ENCODE measurements at places on chromosomes 3 and 15.

DNA sequence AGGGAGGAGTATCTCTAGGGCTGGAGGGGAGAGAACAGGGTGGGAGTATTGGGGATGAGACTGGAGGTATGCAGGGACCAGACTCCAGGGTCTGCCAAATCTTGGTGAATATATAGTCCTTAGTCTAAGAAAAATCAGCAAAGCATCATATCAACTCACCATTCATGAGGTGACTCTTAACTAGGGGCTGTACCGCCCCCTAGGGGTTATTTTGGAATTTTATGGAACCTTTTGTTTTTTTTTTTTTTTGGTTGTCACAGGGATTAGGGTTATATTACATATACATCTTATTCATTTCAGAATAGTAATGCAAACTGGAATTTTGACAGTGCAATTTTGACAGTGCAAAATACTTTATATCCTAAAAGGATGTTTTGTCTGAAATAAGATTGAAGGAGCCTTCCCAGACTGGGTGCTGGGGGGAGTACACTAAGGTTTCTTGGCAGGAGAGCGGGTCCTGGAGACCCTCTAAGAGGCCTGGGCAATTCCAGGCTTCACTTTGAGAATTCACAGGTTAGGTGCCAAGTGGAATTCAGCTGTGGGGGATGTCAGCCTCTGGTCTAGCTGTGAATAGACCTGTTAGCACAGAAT is 7.5 kb downstream of the CMTM7 start:
- no peak for DNase-seq

GRCh38 chr3:128281461-128282367 is 128.4 kb downstream of the EEFSEC start:
- no peak for DNase-seq

DNA sequence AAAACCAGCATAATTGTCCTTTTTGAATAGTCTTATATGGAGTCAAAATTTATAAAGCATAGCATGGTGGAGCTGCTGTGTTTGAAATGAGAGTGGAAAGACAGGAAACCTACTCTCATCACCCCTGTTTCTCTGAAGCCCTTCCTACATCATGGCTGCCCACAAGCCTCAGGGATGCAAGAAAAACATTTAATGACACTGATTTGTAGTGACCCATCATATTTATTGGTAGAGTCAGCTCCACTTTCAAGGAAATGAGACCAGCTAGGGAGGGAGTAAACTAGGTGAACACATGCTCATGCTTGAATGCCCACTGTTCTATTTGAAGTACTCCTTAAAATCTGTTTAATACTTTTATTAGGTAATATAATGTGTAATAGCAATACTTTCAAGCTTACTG is 494.3 kb upstream of the KCNMB2 start:
- no peak for DNase-seq

GRCh38 chr3:112848196-112848595 is 1.5 kb upstream of the CD200R1L start:
- no peak for DNase-seq

DNA sequence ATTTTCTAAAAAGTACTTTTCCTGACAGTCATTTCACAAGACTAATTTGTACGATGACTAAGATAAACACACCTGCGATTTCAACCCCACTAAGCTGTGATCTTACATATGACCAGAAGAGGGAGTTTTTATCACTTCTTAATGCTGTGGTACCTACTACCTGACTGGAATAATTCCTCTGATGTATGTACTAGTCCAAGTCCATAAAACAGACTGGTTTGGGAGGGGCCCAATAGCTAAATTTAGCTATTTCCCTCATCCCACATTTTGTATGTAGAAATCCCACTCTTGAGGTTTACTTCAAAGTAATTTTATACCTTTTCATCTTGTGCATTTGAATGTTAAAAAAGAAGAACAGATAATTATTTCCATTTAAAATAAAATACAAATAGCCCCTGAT is 49.7 kb upstream of the SCAANT1 start:
- DNase-seq, result no peak

DNA sequence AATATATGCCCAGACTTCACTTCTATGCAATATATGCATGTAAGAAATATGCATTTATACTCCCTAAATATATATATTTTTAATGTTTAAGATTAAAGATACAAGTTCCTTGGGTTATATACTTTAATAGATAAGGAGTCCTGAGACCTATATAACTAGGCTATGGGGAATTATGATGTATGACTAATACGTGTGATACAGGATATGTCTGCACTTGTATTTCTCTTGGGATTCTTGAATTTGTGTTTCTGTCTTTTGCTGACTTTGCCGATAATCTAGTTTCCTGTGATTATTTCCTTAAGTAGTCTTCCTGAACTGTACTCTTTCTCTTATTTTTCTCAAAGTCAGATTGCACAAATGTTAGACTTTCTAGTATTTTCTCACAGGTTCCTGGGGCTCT is 109.6 kb downstream of the PIK3CB start:
- DNase-seq, result no peak

DNA sequence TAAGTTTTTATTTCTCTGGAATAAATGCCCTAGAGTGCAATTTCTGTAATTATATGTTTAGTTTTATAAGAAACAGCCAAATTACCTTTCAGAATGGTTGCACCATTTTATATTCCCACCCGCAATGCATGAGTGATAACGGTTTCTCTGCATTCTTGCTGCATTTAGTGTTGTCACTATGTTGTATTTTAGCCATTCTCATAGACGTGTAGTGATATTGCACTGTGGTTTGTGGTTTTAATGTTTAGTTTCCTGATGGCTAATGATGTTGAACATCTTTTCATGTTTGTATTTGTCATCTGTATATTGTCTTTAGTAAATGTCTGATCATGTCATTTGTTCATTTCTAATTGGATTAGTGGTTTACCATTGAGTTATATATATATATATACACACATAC is 73.0 kb upstream of the GOLIM4 start:
- no peak for DNase-seq

GRCh38 chr15:48981941-48982340 is 18.2 kb upstream of the SHC4 start:
- no peak for DNase-seq

GRCh38 chr3:3734881-3735280 is 64.3 kb upstream of the LRRN1 start:
- no peak for DNase-seq

GRCh38 chr3:39347586-39347876 is 18.0 kb downstream of the CCR8 start:
- no peak for DNase-seq

- DNase-seq, result no peak
Measured at GRCh38 chr3:149443545-149443912, 31.0 kb upstream of the TM4SF4 start.

GRCh38 chr3:102078854-102079808 is 229.8 kb downstream of the NFKBIZ start:
- DNase-seq, result no peak

DNA sequence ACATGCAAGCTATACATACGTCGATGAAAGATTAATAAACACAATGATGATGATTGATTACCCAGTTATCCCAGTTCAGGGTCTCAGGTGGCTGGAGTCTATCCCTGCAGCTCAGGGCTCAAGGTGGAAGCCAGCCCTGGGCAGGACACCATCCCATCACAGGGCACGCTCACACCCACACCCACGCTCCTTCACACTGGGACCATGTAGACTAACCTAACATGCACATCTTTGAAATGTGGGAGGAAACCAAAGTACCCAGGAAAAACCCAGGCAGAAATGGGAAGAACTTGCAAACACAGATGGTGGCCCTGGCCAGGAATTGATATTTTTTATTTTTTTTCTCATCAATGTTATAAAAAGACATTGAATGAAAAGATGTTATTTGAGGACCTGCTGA is 151.4 kb upstream of the MCTP2 start:
- DNase-seq, result no peak

GRCh38 chr15:23014394-23015000 is 24.9 kb downstream of the TUBGCP5 start:
- no peak for DNase-seq

DNA sequence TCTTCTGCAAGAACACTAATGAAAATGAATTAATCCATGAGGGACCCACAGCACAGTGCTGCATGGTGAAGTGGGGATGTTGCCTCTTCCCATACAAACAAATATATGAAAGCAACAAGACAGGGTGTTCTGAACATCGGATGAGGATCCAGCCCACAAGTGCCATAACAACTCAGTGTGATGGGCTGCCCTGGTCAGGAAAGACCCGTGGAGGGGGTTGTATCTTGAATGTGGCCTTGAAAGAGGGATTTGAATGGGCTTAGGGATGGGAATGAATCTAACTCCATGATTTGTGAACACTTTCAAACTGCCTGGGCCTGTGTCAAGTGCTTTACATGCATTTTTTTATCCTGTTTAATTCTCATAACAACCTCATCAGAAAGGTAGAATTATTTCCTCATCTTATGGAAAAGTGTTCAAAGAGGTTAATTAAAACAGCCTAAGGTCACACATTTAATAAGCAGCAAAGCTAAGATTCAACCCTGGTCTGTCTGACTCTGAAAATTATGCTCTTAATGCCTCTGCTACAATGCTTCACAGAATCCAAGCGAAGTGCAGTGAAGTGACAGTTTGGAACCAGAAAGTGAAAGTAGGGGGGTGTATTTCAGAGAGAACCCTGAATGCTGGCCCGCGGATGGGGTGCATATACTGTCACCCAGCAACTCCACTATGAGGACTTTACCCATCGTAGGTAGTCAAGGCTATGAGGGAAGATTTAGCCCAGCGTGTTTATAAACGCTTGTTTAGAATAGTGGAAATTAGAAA is 65.6 kb upstream of the HEG1 start:
- DNase-seq, result no peak

DNA sequence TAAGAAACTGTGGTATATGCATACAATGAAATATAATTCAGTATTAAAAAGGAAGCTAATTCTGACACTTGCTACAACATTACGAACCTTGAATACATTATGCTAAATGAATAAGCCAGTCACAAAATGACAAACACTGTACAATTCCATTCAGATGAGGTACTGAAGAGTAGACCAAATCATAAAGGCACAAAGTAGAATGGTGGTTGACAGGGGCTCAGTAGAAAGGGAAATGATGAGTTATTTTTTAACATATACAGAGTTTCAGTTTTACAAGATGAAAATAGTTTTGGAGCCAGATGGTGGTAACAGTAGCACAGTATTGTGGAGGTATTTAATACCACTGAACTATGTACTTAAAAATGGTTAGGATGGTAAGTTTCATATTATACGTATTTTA is 254.6 kb upstream of the RBMS3 start:
- no peak for DNase-seq

GRCh38 chr15:77376770-77377169 is 43.1 kb downstream of the PEAK1 start:
- DNase-seq, result no peak

DNA sequence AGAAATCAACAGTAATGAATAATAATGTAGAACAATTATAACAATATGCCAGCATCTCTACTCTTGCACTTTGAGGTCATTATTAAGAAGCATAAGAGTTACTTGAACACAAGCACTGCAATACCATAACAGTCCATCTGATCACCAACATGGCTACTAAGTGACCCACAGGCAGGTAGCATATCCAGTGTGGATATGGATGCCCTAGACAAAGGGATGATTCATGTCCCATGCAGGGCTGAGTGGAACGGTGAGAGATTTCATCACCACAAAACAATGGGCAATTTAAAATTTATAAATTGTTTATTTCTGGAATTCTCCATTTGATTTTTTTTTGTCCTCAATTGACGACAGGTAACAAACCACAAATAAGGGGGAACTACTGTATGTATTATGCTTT is 107.7 kb upstream of the TSC22D2 start:
- DNase-seq, result peak; percentile 43

- DNase-seq, result no peak
Measured at GRCh38 chr3:140768941-140769340, 91.1 kb downstream of the TRIM42 start.

GRCh38 chr3:53820084-53820483 is 26.1 kb downstream of the CHDH start:
- DNase-seq, result no peak

- no peak for DNase-seq
Measured at GRCh38 chr3:58323529-58324390, 8.9 kb upstream of the PXK start.

Data from kidney epithelial cell (primary cell).